ENCODE measurements at places on chromosomes 2 and 18. TPM values are rescaled to one million over a fixed set of nuclear protein-coding genes. Genes with fewer than 3 reads are reported as not detected.

DNA sequence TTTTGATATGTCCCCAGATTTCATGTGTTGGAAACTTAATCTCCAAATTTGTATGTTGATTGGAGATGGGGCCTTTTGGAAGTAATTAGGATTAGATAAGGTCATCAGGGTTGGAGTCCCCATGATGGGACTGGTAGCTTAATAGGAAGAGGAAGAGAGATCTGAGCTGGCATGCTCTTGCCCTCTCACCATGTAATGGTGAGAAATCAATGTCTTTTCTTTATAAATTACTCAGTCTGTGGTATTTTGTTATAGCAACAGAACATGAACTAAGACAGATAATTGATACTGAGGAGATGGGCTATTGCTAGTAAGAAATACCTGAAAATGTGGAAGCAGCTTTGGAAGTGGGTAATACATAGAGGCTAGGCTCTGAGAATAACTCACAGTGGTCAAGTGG, 48.0 kb downstream of the CDC42EP3 start:
- DNase-seq: no peak

- DNase-seq: no peak
Measured at GRCh38 chr18:78073275-78073674, 823.6 kb downstream of the GALR1 start.

DNA sequence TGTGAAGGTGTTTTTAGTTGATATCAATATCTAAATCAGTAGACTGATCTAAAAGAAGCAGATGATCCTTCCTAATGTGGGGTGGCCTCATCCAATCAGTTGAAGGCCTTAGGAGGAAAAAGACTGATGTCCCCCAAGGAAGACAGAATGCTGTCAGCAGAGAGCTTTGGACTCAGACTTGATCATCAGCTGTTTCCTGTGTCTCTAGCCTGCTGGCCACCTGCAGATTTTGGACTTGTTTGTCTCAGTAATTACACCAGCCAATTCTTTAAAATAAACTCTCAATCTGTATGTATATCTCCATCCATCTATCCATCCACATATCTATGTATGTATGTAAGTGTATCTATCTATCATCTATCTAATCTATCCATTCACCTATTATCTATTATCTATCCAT, 301.3 kb downstream of the LPIN1 start:
- no peak for DNase-seq

- no peak for DNase-seq
Measured at GRCh38 chr18:41436772-41437171, 518.3 kb upstream of the PIK3C3 start.

GRCh38 chr2:160906878-160907277, 253.3 kb upstream of the TANK start:
- peak; percentile 21 for DNase-seq

DNA sequence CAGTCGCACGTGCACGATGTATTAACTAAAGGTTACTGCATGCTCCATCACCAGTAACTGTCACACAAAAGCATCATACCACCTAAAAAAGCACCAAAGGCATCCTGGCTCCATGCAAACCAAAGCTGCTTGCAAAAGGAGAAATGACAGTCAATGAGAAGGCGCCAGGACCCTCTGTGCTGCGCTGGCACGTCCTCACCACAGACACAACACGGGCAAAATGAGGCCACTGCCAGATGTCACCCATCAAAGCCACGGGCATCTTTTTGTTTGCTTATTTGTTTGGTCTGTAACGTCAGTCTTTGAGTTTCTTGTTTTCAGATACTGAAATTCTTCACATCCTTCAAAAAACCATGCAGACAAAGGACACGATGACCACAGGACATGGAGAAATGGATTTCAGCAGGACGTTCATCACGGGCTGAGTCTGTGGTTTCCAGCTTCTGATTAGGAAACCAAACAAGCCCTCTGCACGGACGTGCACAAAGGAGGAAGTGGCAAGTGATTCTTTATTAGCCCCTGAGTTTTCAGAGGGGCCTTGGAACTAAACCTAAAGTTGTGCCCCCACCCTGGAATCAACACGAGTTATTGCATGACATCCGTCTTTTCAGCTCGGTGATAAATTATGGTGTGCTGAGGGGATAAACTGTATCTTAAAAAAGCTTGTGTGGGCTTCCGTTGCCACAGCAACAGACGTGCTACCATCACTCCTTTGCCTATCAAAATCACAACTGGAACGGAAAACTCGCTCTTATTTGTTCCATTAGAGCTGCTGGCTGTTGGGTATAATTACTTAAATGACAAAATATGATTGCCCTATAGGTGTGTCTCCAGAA, 181.8 kb downstream of the EIPR1 start:
- peak; percentile 28 for DNase-seq

GRCh38 chr2:156903335-156903734, 354.2 kb upstream of the GALNT5 start:
- DNase-seq: peak; percentile 27

DNA sequence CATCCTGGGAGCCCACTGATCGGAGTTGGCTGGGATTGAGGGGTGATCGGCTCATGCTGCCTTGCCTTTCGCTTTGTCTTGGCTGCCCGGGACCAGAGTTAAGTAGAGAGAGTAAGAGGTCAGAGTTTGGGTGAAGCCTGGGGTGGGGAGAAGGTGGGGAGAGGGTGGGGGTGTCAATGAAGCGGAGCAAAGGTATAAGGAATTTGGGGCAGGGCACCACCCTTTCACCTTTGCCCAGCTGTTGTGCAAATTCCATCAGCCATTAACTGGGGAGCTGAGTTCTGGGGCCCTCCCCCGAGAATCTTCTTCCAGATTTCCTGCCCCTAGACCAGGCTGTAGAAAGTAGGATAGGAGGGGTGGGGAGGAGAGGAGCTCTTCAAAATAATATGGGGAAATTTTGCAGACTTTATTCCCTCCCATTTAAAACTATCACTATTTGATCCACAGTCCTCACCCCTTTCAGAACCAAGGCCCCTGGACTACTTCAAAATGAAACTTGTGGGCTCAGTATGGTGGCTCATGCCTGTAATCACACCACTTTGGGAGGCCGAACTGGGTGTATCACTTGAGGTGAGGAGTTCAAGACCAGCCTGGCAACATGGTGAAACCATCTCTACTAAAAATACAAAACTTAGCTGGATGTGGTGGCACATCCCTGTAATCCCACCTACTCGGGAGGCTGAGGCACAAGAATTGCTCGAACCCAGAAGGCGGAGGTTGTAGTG, at the start of gene SLC23A3:
Gene SLC23A3 (minus strand): TSS at position 100 of the 725 bp plus-strand sequence. CDS start 45 bp downstream, at position 55.
- no peak for DNase-seq

DNA sequence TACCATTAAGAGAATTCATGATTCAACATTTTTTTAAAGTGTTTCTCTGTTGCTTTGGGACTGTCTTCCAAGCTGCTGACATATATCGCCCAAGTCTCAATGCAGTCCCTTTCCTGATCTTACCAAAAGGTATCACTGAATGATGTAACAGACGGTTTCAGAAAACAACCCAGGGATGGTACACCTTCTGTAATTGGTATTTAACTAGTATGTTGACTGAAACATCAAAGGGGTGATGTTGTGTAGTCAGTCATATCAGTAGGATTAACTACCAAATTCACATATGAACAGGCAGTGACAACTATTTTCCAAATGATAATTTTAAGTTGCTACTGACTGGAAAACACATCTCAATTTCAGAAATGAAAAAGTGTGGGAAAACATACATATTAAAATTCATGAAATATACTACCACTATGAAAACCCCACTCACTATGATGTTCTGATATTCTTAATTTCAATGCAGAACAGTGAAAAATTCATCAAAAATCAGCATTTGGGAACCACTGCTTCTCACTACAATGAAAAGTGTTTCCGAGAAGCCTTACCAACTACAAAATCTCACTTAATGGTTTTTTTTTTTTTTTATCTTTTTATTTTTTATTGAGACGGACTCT, 59.8 kb downstream of the MEMO1 start:
- DNase-seq: no peak

GRCh38 chr2:45889053-45889452, 237.6 kb downstream of the PRKCE start:
- peak; percentile 65 for DNase-seq

GRCh38 chr2:28276076-28276618, 116.5 kb upstream of the FOSL2 start:
- peak; percentile 98 for DNase-seq

- DNase-seq: no peak
Measured at GRCh38 chr2:188130317-188130716, 161.4 kb upstream of the GULP1 start.

DNA sequence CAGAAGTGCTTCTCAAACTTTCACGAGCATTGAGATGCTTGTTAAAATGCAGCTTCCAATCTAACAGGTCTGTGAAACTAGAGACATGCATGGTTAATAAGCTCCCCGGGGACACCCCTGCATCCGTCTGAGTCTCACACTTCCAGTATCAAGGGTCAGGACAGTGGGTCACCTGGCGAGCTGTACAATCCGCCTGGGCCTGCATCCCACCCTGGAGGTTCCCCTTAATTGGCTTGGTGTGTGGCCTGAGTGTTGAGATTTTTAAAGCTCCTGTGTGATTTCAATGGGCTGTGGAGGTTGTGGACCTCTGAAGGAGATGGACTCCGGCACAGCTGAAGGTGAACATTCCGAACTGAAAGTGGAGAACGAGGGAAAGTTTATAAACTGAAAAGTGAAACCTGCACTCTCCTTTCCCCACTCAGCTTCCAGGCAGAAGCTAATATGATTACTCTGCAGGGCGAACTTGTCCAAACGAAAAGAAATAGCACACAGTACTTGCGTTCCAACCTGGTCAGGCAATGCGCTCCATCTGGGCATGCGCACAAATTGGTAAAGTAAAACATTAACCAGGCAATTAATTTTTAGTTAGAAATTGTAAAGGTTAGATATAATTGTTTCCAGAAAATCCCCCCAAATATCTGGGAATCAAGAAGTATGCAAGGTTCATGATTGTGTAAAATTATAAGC, 191.7 kb upstream of the ALKAL2 start:
- DNase-seq: no peak

- DNase-seq: no peak
Measured at GRCh38 chr2:181266614-181267013, 190.6 kb upstream of the ITGA4 start.

- DNase-seq: peak; percentile 94
Measured at GRCh38 chr2:9380702-9381628, 42.4 kb downstream of the ITGB1BP1 start.

DNA sequence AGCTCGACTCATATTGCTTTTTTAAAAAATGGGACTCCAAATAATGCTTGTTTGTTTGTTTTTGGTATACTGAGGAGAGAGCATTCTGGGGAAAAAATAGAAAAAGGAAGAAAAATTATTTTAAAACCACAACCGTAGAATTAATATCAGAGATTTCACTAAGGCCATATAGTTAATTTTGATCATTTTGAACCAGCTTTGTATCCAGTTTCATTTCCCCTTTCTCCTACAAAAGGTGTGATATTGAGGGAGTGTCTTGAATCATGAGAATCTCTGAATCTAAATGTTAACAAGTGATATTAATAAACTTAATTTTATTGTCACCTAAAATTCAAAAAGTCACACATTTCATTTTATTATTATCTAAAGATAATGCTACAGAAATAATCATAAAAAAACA, 198.5 kb upstream of the GALNT5 start:
- DNase-seq: no peak

- no peak for DNase-seq
Measured at GRCh38 chr2:143950704-143951103, 569.2 kb downstream of the ZEB2 start.

DNA sequence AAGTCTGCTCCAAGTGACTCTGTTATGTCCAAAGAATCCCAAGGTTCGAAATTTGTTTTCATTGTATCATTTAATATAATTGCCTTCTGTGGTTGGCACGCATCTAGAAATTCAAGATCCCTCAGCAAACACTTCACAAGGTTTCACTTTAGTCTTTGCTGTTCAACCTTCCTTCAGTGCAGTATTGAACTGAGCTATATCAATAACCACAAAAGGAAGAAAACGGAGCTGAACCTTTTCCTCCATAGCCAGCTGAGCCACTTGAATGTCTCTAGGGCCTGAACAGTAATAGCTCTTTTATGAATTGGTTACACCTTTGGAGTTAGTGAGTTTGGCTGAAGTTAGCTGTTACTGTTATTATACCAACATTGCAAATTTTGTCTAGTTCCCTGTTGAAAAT, 357.7 kb upstream of the HNRNPA3 start:
- no peak for DNase-seq

DNA sequence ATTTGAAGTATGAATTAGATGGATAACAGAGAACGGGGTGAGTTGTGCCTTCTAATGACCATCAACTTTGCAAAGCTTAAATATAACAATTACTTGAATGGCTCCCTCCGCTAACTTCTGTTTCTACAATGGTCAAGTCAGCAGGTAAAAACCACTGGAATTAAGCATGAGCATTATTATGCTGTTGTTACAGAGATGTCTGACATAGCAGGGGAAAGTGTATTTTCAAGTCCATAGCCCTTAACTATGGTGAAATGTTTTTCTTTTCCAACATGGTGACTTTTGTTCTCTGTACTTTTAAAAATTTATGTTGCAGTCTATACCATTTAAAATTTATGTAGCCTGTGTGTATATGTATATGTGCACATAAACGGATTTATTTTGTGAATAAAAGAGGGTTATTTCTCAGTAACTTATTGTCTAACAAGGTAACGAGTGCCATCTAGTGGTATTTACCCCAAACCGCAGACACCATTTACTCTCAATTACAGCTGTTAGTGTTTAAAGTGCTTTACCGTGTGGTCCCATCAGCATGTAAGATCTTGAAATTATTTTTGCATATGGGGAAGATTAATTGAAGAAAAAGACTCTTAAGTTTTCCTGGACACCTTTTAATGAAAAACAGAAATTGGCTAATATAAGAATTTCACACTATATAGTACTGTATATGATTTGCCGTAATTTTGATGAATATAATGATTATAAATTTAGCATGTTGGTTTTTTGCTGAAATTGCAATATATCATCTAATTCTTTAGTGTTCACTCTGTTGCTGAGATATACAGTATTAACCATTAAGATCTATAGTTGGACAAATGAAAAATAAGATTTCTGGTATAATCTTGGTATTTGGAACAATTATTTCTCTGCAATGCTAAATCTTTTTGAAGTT, 78.2 kb downstream of the UBE2E3 start:
- DNase-seq: no peak

DNA sequence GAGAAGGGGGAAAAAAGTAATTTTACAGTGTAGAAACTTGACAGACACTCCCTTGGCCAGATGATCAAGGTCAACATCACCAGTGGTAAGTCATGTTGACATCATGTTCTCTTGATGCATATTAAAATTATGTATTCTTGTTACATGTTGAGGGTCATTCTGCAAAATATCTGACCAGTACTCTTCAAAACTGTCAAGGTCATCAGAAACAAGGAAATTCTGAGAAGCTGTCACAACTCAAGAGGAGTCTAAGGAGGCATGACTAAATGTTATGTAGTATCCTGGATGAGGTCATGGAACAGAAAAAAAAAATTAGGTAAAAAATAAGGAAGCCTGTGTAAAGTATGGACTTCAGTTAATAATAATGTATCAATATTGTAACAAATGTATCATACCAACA, 6.3 kb downstream of the SGPP2 start:
- DNase-seq: no peak

NRP2 gene
- total RNA-seq: 28.7 TPM

ERMN gene
- total RNA-seq: 0.17 TPM

CIDEA gene
- total RNA-seq: 0.26 TPM

SIX2 gene
- total RNA-seq: not detected

CYP26B1 gene
- 0.51 TPM for total RNA-seq

NTSR2 gene
- total RNA-seq: under 0.01 TPM

BARD1 gene
- total RNA-seq: 30.3 TPM

SPATA3 gene
- not detected for total RNA-seq

Data from fibroblast of lung (primary cell).